ENCODE measurements at places on chromosomes 4 and X. TPM values are rescaled to one million over a fixed set of nuclear protein-coding genes. Genes with fewer than 3 reads are reported as not detected.

Gene GPC4
- not detected for total RNA-seq

Gene COX7B2
- total RNA-seq: not detected

Gene FBXW7
- total RNA-seq: 24.2 TPM

Gene HEPH
- total RNA-seq: not detected

Gene SPIN4
- 5.7 TPM for total RNA-seq

Gene LRIT3
- not detected for total RNA-seq

Gene XAGE1A
- total RNA-seq: not detected

Gene SRPK3
- 0.72 TPM for total RNA-seq

Gene SPANXN3
- total RNA-seq: not detected

Gene SLC49A3
- total RNA-seq: 0.54 TPM

Gene S100G
- total RNA-seq: not detected

Gene SERTM2
- total RNA-seq: not detected

Gene GC
- total RNA-seq: not detected

Gene STEEP1
- 23.2 TPM for total RNA-seq

Gene GSX2
- not detected for total RNA-seq

Gene GATA1
- not detected for total RNA-seq

Gene CDX4
- not detected for total RNA-seq

Gene DCAF8L2
- total RNA-seq: not detected

Gene CSAG2
- total RNA-seq: not detected

Gene TCEAL6
- not detected for total RNA-seq

Gene ZCCHC18
- 0.24 TPM for total RNA-seq

Gene EMCN
- 0.66 TPM for total RNA-seq

Gene TEC
- not detected for total RNA-seq

Gene SLC10A3
- total RNA-seq: 36.4 TPM

Gene SPATA4
- total RNA-seq: not detected

Gene OSTC
- 232 TPM for total RNA-seq

Gene EGFL6
- not detected for total RNA-seq

Gene CXCL8
- 3.2 TPM for total RNA-seq

Gene ZNF732
- not detected for total RNA-seq

Gene CDKL2
- total RNA-seq: 0.18 TPM

Gene NXF2
- total RNA-seq: not detected

Gene FGF13
- total RNA-seq: not detected

Gene DACH2
- total RNA-seq: not detected

Gene AR
- 9.7 TPM for total RNA-seq

Gene TAF7L
- 0.59 TPM for total RNA-seq

Gene SH3TC1
- total RNA-seq: 0.79 TPM

Gene PACRGL
- 9.3 TPM for total RNA-seq

Gene CT45A2
- total RNA-seq: not detected

Gene ODAM
- not detected for total RNA-seq

Gene MEPE
- not detected for total RNA-seq

Gene FOXO4
- 4.7 TPM for total RNA-seq

Gene C4orf51
- not detected for total RNA-seq

Gene GALNT7
- 10.9 TPM for total RNA-seq

Gene HMGN5
- total RNA-seq: 2.5 TPM

Gene ETDA
- not detected for total RNA-seq

Gene DOCK11
- total RNA-seq: 18.8 TPM

Gene PDLIM3
- not detected for total RNA-seq

Gene PNCK
- 0.26 TPM for total RNA-seq

Gene IQCM
- total RNA-seq: not detected

Gene AVPR2
- not detected for total RNA-seq
